ENCODE measurements at places on chromosomes 5 and 9.

GRCh38 chr5:58640011-58640410 lies 57.1 kb downstream of the RAB3C start:
- no peak for DNase-seq

DNA sequence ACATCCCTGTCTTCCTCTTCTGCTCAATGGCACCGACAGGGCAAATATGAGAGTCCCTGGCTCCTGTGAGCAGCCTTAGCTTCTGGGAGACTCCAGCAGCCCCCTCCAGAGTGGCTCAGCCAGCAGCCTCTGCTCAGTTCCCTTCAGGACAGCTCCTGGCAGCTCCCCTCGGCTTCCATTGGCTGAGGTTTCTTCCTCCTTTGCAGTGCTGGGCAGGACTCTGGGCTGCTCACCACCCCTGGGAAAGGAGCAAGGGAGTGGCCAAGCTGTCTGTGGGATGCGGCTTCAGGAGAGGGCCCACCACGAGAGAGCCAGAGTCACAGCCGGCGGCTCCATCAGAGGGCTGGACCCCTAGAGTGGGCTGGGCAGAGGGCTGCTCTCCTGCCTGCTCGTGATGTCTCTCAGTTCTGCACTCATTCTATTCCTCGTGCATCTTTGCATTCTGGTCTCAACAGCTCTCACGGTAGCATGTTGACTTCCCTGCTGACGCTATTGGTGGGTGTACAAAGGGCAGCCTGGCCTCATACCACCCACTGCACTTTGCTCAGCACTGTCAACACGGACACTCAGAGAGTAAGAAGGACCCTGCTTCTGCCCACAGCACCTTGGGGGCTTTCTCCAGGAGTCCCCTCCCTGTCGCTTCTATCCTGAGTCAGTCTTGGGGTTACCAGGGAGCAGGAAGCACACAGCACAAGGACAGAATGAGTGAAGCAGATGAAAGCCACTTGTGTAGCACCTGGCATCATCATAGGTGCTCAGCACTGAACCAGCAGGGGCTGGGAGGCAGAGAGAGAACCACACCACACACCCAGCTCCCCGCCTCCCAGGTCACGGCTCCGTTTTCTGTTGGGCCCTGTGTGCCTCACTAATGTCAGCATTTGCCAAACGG lies 80.9 kb upstream of the ALDH1B1 start:
- no peak for DNase-seq

GRCh38 chr5:68930139-68930538 lies 163.7 kb upstream of the SLC30A5 start:
- DNase-seq, result no peak

- DNase-seq, result peak; percentile 13
Measured at GRCh38 chr5:54895816-54896341, 89.5 kb downstream of the ESM1 start.

- no peak for DNase-seq
Measured at GRCh38 chr9:101832486-101832885, 94.0 kb upstream of the GRIN3A start.

GRCh38 chr5:79962575-79963222 lies 28.4 kb downstream of the MTX3 start:
- no peak for DNase-seq

- no peak for DNase-seq
Measured at GRCh38 chr9:4303006-4303405, 3.1 kb upstream of the GLIS3 start.

- DNase-seq, result no peak
Measured at GRCh38 chr9:133257465-133257956, 17.5 kb downstream of the ABO start.

DNA sequence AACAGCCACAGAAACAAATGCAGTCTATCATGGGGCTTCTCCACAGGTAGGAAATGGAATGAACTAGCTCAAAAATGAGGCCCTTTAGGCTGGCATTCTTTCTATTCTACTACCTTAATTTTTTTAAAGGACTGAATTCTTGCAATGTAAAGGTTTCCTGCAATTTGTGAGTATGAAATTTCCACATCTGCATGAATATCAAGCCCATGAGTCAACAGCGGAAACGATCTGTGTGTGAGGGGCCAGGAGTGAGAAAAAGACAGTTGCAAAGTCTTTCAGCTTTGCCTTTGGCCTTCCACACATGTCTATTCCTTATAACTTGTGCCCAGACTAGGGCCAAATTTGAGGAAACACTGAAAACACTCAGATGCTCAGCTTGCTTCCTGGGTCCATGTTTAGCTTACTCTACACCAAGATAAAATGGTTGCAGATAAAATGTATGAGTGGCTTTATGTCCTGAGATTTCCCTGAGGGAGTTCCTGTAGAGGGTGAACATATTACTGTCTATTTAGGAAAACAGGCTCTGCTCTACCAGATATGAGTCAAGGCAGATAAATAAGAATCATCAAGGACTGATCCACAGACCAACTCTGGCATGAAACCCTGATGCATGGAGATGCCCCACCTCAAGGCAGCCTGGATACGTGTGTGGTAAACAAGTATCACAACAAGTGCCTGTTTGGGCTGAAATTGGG lies 46.5 kb downstream of the RETREG1 start:
- DNase-seq, result no peak

- DNase-seq, result no peak
Measured at GRCh38 chr5:33973271-33973670, 11.2 kb downstream of the SLC45A2 start.

GRCh38 chr9:36136894-36137391 lies 410 bp downstream of the GLIPR2 start:
- DNase-seq, result no peak

DNA sequence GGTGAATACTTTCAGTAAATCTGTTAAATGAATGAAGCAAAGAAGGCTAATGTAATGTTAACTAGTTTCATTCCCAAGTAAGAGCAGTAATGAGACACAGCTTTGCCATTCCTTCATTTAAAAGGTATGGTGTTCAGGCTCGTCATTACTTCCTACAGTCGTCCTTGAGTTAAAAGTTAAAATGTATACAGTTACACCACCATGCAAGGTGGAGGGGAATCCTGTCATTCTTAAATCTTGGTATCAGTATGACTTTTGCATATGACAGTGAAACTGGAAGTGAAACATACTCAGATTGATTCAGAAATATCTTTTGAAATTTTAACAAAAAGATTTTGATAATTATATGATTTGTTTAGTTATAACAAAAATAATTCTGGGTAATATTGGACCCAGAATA lies 25.9 kb downstream of the MTRR start:
- no peak for DNase-seq

DNA sequence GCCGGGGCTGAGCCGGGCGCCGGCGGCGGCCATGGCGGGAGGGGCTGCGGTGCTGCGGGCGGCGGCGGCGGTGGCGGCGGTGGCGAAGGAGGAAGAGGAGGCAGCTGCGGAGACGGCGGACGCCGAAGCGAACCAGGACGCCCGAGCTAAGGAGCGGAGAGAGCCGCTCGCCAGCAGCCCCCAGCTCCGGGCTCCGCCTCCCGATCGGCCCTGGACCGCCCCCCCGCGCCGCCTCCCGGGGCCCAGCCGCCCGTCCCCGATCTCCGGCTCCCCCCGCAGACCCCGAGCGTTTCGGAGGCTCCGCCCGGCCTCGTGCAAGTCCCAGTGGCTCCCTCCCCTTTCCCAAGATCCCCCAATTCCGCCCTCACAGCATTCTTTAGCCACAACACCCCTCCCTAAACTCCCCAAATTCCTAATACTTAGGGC lies at the start of gene ASTN2:
Gene ASTN2, minus strand, starts transcription at position 152 of the 426 bp plus-strand sequence. Its CDS starts 119 bp downstream, at position 33.
- DNase-seq, result no peak

DNA sequence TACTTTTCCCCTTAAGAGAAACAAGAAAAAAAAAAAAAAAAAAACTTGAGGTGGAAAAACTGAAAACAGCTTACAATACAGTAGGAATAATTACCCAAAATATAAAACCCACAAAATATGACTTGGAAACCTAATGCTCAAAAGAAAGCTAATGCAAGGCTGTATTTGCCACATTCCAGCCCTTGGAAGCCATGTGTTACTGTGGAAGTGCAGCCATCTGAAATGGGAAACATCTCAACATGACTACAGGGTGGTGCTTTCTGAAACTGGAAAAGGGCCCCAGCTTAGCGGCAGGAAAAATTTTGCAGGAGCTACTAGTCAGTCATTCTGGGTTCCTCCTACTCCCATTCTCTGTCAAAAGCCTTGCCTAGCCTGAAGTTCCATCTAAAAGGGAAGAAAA lies 20.4 kb downstream of the CDK5RAP2 start:
- no peak for DNase-seq

- DNase-seq, result no peak
Measured at GRCh38 chr9:112135706-112136105, 39.4 kb downstream of the SUSD1 start.

DNA sequence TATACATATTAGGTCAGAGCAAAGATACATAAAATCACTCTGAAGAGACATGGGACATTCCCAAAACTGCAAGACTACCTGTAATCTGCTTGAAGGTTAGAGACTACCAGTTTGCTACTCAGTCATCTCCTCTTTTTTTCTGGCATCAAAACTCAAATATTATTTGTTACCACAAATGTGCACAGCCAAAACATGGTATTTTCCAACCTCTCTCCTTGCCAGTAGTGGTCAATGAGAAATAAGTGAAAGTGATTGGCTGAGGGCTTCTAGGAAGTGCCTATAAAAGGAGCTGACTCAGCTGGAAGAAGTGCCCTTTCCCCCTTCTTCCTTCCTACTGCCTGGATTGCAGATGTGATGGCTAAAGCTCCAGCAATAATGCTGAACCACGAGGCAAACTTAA lies 13.8 kb downstream of the GZMK start:
- DNase-seq, result no peak

DNA sequence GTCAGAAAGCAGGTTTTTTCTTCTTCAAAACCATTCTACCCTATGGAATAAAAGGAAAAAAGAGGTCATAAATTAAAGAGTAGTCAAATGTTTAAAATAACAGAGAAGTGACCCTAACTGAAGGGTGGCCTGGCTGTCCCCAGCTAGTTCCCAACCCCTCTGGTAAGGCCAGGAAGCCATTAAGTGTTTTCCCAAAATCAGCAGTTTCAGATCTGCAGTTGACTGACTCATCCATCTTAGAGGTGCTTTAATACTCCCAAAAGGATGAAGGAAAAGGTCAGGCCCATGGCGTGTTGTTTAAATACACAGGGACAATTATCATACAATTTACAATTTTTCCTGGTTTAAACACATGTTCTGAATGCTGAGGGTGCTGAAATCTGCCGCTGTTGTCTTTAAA lies 47.9 kb upstream of the TBC1D9B start:
- peak; percentile 35 for DNase-seq

DNA sequence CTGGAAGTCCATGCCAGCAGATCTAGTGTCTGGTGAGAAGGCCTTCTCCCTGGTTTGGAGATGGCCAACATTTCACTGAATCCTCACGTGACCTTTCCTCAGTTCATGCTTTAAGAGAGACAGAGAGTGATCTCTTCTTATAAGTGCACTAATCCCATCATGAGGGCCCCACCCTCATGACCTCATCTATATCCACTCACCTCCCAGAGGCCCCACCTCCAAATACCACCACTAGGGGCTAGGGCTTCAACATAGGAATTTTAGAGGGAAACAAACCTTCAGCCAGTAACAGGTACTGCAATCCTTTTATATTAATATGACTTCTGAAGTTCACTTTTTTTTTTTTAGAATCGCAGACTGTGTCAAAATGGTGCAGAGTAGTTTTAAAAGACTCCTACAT lies 496.9 kb upstream of the ADAMTS16 start:
- no peak for DNase-seq

GRCh38 chr5:64165500-64166200 lies at the start of gene RNF180:
TSS of gene RNF180 (plus strand) at chr5:64165843. CDS start at chr5:64200808, 34,965 bp downstream.
- DNase-seq, result peak; percentile 2

GRCh38 chr9:95879591-95879990 lies 4.1 kb downstream of the ERCC6L2 start:
- no peak for DNase-seq
